ENCODE measurements at places on chromosomes 3 and 15.

DNA sequence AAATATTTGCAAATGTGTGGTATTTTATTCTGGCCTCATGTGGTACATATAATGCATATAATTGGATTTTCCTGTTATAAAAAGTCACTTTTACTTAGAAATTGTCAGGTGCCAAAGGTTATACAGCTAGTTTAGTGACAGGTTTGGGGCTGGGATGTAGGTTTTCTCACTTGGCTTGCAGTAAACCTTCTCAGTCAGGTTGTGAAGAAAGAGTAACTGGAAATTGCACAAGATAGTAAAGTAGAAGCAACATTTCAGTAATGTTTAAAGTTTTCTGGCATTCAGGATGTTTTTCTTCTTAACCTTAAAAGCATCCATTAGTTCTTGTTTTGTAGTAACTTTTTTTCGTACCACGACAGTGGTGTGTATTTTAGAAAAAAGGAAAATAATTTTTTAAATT, 53.9 kb downstream of the MEF2A start:
- no peak for DNase-seq

- DNase-seq, result no peak
Measured at GRCh38 chr3:126128504-126129397, 44.8 kb upstream of the SLC41A3 start.

- no peak for DNase-seq
Measured at GRCh38 chr15:63601704-63602185, 4.6 kb downstream of the FBXL22 start.

DNA sequence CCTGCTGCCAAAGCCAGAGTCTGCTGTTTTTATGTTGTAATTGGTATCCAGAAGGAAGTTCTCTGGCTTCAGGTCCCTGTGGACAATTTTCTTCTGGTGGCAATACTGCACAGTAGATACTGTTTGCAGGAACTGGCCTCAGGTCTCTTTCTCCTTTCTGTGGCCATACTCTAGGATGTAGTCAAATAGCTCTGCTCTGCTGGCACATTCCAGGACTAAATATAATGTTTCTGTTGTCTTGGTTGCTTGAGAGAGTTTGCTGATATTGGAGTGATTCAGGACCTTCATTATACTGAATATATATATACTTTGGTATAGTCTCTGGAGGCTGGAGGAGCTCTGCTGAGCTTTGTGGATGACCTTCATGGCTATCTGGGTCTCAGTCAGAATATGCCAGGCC, 23.1 kb downstream of the RAB7A start:
- DNase-seq, result no peak

GRCh38 chr15:101123222-101123910, 128.5 kb downstream of the CHSY1 start:
- DNase-seq, result no peak

GRCh38 chr15:96338766-96339618, 8.5 kb downstream of the NR2F2 start:
- DNase-seq, result no peak

DNA sequence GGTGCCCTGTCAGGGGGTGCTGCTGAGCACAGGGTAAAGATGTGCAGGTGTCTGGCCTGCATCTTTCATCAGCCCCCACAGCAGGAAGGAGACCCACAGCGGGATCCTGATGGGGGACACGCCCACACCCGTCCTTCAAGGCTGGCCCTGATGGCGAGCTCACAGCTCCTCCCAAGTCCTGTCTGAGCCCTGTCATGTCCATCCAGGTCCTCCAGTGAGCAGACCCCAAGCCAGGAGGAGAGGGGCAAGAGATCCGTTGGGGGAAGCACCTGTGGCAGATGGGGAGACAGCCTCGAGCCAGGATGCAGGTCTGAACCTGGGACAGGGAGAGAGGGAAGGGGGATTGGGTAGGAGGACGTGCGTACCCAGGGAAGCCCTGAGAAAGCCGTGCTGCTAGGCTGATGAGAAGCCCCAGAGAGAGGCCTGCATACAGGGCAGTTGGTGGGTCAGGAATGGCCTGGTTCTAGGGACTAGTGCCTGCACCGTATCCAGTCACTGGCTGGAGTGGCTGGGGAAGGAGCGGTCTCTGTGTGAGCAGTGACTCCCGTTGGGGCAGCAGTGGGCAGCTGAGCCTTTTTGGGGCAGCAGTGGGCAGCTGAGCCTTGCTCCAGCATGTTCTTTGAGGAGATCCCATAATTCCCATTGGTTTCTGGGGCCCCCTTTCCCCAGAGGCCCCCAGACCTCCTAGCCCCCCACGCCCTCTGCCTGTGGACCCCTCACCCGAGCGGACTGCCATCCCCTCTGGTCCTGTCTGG, 133.3 kb upstream of the MEF2A start:
- no peak for DNase-seq

- DNase-seq, result no peak
Measured at GRCh38 chr15:69088300-69088965, 72.0 kb upstream of the GLCE start.

- DNase-seq, result no peak
Measured at GRCh38 chr3:164723396-164723795, 354.9 kb downstream of the SI start.

DNA sequence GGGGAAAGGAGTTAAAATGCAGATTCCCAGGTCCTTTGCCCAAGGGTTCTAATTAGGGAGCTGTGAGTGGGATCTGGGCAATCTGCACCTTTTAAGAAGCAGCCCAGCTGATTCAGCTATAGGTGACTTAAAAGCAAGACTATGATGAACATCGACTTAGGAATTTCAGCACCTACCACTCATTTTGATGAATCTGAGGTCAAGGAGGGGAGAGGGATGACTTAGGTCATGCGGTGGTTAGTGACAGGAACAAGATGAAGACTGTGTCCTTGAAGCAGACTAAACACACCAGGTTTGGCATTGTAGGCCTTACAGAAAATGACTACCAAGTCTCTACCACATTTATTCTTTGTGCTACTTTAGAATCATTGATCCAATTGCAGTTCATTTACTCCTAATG, 196.3 kb downstream of the DTWD1 start:
- no peak for DNase-seq

GRCh38 chr3:113287803-113288648, 76.7 kb downstream of the BOC start:
- peak; percentile 38 for DNase-seq

DNA sequence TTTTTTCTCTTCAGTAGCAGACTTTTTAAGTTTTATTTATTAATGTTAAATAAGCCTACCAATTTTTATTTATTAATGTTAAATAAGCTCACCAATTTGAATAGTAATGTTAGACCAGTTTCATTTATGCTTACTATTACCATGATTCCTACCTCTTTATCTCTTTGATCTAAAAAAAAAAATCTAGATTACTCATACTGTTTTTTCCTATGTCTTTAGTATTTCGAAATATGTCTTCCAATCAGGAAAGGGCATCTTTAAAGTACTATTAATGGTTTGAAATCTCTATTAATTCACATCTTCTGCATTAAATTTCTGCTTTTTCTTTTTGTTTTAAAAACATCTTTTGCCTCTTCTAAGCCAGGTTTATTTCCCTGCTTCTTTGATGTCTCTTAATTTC, 27.5 kb upstream of the MAPKBP1 start:
- DNase-seq, result no peak

GRCh38 chr3:127988770-127989557, 63.3 kb upstream of the SEC61A1 start:
- DNase-seq, result no peak

DNA sequence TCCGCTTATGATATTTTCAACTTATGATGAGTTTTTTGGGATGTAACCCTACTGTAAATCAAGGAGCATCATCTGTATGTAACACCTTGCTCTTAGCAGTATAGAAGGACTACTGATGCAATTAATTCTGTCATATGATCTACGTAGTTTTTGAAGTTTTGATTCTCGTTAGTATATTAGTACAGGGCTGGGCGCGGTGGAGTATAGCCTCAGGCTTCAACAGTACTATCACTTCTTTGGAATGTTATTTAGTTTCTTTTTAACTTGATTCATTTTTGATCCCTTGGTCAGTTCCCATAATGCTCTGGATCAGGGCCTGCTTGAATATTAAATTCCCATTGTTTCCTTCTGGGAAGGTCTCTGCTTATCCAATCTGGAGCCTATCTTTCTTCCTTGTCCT, 23.9 kb upstream of the AP4E1 start:
- no peak for DNase-seq

DNA sequence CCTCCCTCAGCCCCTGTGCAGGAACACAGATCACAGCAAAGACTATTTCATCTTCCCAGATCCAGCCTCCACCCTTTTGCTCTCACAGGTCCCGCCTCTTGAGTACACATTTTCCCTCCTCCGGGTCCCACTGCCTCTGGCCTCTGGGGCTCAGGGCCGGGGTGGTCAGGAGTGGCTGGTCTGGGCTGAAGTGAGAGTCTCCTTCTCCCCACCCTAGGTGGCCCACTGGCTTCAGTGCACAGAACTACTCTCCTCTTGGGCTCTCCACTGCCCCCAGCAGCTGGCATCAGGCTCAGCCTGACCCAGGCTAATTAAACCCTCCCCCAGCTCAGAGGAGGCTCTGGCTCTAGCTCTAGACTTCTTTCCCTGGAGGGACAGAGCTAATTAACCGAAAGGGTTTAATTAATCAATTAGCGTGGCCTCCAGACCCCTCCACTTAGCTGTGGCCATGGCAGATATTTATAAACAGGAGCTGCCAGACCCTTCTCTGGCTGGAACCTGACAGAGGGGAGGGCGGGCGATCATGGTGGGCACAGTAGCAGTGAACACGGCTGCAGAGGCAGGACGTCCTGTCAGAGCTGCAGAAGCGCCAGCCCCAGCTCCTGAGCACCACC, 15.1 kb downstream of the DUSP7 start:
- DNase-seq, result no peak

- no peak for DNase-seq
Measured at GRCh38 chr15:41276831-41277230, 45.8 kb downstream of the CHP1 start.

DNA sequence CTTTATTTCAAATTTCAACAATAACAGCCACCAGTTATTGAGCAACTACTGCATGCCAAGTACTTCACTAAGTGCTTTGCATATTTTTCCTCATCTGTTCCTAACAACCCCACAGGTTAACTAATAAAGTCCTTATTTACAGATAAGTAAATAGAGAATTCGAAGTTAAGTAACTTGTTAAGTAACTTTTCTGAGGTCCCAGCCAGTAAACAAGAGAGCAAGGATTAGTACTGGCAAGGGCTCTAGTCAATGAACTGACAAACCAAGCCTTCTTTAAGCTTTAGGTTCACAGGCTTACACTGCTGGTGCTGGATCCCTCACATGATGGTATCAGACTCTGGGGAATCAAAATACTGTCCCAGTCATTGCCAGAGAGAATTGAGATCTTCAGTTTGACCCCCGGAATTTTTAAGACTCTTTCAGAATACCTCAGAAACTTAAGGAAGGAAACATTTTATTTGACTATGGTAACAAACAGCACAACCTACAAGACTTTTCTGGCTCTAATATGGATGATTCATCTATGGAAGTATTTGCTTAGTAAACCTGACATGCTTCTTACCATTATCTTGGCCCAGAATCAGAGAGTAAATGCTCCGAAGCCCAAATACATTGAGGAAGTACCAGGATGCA, 16.5 kb downstream of the EMC3 start:
- DNase-seq, result no peak

- no peak for DNase-seq
Measured at GRCh38 chr3:38545550-38545949, 49.4 kb downstream of the EXOG start.

DNA sequence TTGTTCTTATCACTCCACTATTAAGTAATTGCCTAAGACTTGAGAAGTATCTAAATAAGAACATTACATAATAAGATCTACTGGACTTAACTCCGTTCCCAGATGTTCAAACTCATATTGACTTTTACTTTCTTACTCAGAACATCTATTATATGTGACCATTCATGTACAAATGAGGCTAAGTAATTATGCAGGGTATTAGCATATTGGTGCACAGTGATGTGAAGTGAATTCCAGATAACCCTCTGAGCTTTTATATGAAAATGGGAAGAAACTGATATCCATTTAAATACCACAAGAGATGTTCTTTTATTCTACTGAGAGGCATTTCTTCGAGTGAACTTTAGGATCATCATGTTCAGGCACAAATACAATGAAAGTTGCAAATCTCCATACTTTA, 135.7 kb downstream of the ZPLD1 start:
- no peak for DNase-seq

- no peak for DNase-seq
Measured at GRCh38 chr3:175129126-175129525, 270.0 kb downstream of the NAALADL2 start.

DNA sequence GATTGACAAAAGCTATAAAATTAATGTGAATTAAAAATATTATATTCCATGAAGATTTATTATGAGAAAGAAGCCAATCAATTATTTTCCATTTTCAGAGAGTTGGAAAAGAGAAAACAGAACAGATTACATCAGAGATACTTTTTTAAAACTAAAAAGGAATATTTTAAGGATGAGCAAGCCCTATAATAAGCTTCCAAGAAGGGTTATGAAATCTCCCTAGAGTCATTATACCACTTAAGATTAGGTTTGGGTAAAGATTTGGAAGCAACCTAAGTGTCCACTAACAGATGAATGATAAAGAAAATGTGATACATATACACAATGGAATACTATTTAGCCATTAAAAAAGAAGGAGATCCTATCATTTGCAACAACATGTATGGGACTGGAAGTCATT, 51.6 kb upstream of the FSIP1 start:
- DNase-seq, result no peak

DNA sequence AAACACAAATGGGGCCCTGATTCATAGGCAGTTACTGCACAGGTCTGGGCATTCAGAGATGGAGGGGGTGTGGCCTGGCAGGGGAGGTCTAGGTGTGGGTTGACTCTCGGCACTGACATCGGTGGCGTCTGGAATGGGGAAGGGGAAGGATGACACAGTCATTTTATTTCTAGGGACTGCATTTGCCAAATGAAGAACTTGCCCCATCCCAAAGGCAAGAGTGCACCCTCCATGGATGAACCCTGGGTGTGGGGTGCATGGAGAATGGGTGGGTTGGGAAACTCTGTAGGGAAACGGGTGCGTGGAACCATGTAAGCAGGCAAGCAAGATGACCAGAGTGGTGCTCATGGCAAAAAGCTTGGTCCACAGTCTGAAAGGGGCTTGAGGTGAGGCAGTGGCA, 24.5 kb downstream of the SLC6A20 start:
- DNase-seq, result no peak

DNA sequence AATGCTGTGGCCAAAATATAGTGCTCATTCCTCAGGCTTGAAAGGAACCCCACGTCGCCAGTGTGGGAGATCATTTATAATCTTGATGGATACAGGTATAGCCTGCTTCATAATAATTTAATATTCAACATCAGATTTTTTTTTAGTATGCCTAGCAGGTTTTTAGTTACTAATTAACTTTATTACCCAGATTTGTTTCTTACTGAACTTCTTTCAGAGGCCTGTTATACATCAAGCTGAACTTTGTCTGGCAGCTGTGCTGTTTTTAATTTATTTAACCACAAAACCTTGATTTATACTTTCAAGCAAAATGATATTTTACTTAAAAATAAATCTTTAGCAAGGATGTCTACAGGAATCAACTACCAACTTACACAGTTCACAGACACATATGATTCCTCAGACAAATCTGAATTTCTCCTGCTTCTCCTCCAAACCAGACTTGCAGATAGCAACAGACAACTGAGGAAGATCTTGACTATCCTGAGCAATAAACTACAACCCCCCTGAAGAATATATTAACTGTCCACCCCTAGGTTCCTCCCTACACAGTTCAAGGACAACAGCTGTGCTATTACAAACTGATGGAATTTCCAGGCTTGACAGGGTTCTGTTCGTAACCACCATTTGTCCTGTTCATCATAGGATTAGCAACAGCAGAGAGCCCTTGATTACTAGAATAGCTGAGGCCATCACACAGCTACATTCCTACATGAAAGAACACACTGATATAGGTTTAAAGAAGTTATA, 610 bp downstream of the MAP4 start:
- DNase-seq, result no peak

GRCh38 chr15:81292523-81293001, 31.4 kb downstream of the STARD5 start:
- peak; percentile 49 for DNase-seq

All from T-helper 2 cell (primary cell).